ENCODE measurements at places on chromosomes 2 and 18.

- DNase-seq, result no peak
Measured at GRCh38 chr2:229553091-229553490, 161.3 kb downstream of the DNER start.

GRCh38 chr2:73291461-73292315 lies 1.7 kb downstream of the EGR4 start:
- no peak for DNase-seq

GRCh38 chr2:145116834-145117725 lies 597.2 kb upstream of the ZEB2 start:
- DNase-seq, result no peak

DNA sequence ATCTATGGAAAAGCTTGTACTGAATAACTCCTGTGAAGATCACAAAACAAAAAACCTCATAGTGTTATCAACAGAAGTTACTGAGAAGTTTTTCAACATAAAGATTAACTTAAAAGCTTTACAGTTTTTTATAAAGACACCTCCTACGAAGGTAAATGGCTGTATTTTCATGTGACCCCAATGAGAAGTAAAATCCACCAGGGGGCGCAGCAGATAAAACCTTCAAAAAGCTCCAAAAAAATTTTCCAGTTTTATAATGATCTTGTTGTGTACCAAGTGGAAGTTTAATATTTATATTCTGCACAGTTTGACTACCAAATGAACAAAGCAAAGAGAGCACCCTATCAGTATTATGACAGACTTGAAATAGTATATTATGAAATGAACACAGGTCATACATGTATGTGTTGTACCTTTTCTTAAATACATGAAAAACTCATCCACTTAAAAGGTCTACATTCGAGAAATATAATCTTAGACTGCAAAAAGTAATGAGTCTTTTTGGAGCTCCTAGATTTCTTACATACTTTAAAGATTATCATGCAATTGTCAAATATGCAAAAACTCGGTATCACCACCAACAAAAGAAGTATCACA lies 38.5 kb downstream of the PNO1 start:
- DNase-seq, result no peak

GRCh38 chr2:135471106-135471505 lies 59.9 kb downstream of the ZRANB3 start:
- DNase-seq, result no peak

DNA sequence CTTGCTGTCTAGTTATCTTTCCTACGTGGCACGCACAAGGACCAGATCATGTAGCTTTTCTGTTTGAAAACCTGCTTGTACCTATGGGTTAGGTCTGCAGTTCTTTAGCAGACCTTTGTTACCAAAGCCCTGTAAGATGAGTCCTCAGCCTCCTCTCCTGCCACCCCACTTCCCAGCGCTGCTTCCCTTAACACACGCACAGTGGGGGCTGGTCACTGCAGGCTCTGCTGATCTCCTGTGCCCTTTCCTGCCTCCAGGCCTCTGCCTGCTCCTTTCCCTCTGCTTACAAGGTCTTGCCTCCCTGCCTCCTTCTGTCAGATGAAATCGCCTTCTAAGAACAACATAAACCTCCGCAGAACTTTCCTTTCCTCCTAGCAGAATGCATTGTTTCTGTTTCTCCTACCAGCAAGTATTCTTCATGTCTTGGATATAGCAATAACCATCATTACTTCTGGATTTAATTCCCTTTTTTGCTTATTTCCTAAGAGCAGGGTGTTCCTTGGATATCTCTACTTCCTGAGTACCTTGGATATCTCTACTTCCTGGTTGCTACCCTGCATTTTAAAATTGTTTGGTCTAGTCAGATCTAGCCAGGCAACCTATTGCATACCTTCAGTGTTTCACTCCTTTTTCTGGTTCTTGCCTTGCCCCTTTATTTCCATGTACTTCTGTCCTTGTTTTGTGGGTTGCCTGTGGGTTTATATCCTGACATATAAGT lies 159.6 kb upstream of the ALPP start:
- DNase-seq, result no peak

- no peak for DNase-seq
Measured at GRCh38 chr2:23460993-23461392, 76.0 kb downstream of the KLHL29 start.

DNA sequence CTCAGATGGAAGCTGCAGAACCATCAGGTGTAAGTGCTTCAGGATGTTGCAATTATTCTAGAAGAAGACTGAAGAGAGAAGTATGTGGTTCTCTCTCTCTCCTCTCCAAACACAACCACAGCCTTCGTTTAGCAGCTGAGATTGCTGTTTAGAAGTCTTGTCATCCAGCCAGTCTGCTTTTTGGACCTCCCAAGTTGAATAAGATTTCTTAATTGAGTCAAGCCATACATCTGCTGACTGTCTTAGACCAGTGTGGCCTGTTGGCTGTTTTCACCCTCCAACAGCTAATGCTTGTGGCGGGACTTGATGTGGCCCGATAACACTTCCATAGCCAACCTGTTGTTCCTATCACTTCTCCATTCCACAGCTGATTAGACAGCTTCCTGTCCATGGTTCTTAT lies 91.3 kb upstream of the TMEM17 start:
- DNase-seq, result no peak

- no peak for DNase-seq
Measured at GRCh38 chr2:133039531-133039930, 369.5 kb upstream of the LYPD1 start.

DNA sequence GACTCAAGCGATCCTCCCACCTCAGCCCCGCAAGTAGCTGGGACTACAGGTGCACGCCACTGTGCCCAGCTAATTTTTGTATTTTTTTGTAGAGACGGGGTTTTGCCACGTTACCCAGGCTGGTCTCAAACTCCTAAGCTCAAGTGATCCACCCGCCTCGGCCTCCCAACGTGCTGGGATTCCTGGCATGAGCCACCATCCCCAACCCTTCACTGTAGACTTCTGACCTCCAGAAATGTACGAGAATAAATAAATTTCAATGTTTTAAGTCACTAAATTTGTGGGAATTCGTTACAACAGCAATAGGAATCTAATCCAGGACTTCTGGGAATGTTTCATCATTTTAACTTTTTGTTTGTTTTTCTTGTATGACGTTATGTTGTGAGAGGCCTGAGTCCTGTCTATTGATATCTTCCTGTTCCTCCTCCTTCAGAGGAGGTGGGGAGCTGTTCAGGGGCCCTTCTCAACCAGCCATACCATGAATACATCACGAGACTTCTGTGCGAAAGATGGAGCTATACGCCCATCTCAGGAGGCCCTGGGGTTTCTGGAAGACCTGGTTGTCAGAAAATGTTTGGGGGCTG lies 40.0 kb downstream of the TEX44 start:
- DNase-seq, result no peak

- no peak for DNase-seq
Measured at GRCh38 chr2:58006952-58007284, 39.7 kb upstream of the VRK2 start.

- DNase-seq, result no peak
Measured at GRCh38 chr2:208985644-208986043, 438.2 kb upstream of the MAP2 start.

DNA sequence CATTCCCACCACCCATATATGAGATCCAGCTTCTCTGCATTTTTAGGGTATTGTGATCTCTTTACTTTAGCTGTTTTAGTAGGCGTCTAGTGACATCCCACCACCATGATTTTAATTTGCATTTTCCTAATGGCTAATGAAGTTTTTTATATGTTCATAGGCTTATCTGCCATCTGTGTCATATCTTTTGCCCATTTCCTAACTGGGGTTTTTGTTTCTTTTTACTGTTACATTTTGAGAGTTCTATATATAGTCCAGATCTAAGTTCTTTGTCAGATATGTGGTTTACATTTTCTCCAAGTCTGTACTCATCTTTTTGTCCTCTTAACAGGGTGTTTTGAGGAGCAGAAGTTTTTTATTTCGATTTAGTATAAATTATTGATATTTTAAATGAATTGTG lies 39.6 kb downstream of the PTPN2 start:
- DNase-seq, result no peak

- DNase-seq, result no peak
Measured at GRCh38 chr2:195838002-195838401, 181.0 kb downstream of the SLC39A10 start.

DNA sequence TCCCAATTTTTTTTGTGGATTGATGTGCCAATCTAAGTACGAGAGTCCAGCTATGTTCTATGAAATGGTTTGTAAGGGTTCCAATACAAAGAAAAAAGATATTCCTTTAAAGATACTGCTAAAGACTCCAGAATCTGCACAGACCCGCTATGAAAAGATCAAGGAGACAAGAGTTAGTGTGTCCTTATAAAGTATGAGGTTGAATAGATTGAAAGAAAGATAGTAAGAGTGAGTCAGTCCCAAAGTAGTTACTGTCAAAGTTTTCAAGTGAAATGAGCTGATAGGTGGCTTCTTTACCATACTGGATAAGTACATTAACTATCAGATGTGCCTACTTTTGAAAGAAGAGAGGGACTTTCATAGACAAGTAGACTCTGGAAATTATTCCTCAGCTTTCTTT lies 17.9 kb upstream of the EHBP1 start:
- DNase-seq, result no peak

- no peak for DNase-seq
Measured at GRCh38 chr2:14619441-14619840, 13.1 kb upstream of the LRATD1 start.

GRCh38 chr2:223727562-223727961 lies 109.8 kb downstream of the AP1S3 start:
- DNase-seq, result no peak

GRCh38 chr2:192749611-192750200 lies 555.0 kb upstream of the TMEFF2 start:
- no peak for DNase-seq

DNA sequence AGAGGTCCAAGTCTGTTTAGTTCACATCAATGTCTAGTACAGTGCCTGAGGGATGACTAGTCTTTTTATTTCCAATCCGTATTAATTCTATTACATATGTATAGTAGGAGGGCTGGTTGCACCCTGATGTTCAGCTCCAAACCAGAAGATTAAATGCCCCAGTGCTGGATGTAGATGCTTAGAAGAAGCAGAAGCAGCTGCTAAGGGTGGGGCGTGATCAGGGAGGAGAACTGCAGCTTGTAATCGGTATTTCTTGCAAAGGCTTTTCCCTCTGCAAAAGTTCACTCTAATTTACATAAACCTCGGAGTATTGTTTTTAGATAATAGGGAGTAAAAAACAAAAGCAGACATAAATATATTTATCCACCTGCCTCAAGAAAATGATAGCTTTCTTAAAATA lies 145.3 kb upstream of the ITGA4 start:
- no peak for DNase-seq

GRCh38 chr2:169721016-169721415 lies 12.6 kb upstream of the KLHL23 start:
- no peak for DNase-seq

GRCh38 chr2:21939967-21940366 lies 816.2 kb downstream of the TDRD15 start:
- DNase-seq, result no peak

DNA sequence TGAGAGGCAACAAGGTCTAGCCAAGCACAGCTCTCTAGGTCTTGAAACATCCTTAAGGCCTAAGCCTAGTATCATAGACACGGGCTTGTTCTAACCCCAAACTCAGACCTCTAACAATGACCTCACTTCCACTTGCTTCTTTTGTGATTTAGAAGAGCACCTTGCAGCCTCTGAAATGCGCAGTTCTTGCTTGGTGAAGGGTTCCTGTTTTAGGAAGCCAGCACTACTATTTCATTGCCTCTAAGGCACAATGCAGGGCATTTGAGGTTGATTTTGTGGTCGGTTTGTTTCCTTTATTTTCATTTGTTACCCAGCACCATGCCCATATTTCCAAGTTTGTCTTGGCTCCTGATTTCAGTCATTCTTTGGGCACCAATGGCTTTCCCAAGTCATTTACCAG lies 117.0 kb upstream of the CYP1B1 start:
- no peak for DNase-seq

DNA sequence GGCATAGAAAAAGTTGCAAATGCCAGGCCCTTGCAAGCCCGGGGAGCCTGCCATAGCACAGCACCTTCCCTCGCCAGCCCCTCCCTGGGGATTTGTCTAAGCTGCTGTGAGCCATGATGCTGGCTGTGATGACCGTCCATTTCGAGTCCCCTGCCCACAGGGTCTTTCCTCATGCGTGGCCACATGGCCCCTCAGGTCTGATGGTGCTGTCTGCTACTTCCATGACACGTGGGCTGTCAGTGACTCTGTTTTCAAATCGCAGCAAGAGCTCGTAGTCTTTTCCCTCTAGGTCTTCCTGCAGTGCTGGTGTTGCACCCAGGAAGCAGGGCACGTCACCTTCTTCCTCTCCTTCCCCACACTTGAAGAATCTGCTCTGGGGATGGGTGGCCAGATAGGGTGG lies 15.5 kb upstream of the GNAL start:
- no peak for DNase-seq

DNA sequence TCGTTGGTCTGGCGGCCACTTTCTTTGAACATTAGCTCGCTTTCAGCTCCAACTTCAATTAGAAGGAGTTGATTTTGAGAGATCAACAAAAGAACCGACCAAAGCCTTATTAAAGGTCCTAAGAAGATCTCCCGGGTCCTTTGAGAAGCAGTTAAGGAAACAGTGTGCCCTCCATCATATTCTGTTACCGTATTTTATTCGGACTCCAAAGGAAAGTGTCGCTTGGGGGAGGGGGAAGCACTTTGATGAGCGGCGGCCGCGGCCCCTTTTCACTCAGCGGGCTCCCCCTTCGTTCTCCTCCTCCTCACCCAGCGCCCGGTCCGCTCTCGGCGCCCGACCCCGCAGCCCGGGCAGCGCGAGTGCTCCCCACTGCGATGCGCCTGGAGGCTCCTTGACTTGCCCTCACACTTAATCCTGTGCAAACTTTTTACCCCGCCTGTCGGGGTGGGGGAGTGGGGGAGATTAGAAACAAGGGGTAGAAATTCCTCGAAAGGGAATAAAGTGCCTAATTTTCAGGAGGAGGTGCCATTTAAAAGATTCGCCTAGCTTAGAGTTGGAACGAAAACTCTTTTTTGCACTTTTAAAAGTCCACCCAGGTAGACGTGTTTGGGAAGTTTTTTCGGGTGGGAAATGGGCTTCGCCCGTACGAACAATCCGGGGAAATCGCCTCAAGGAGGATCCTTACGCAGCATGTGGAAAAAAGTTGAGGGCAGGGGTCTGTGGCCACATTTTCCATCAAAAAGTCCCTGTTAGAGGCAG lies 1.2 kb upstream of the OTX1 start:
- DNase-seq, result no peak

- DNase-seq, result no peak
Measured at GRCh38 chr2:52405980-52406379, 1361.6 kb upstream of the CHAC2 start.

GRCh38 chr2:235582729-235583128 lies 88.9 kb downstream of the AGAP1 start:
- DNase-seq, result no peak

- DNase-seq, result no peak
Measured at GRCh38 chr2:203347375-203347774, 19.2 kb downstream of the ABI2 start.

DNA sequence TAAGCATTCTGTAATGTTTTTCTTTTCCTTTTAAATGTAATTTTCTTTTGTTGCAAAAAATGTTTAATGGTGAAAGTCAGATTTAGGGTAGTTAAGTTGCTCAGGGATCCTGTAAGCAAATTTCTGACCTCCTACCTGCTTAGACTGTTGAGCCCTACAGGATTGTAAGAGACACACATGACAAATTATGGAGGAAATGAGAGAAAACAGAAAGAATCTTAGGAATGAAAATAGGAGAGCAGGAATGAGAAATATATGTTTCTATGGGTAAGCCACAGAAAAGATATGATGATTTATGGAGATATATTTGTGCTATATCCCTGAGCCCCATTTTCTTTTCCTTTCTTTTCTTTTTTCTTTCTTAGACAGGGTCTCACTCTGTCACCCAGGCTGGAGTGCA lies 28.3 kb downstream of the CYBRD1 start:
- no peak for DNase-seq

- DNase-seq, result no peak
Measured at GRCh38 chr2:185279999-185280398, 458.6 kb upstream of the FSIP2 start.

Data from stimulated activated CD4-positive, alpha-beta T cell treated with anti-CD3 and anti-CD28 coated beads, Interleukin-15, amount 100 ng/mL, for 1 hour (primary cell).